H7 (cell line): ENCODE measurements at places on chromosomes 12 and 14.

DNA sequence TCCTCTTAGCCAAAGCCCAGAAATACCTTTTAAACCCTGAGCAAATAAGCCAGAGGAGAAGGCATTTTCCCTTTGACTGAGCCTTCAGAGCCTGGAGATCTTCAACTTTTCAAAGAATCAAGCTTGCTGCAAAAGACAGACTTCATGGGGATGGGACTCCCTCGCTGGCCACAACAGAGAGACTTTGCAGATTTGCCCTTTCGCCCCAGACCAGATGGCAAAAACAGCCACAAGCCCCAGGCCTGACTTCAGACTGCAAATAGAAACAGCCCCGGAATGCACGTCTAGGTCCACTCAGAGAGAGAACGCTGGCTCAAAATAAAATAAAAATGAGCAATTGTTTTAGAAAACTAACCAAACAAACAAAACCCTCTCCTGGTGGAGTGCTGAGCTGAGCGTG is 114.6 kb upstream of the MED13L start:
- DNase-seq, result no peak

- DNase-seq, result no peak
Observed at GRCh38 chr12:26918321-26919215, 19.2 kb downstream of the INTS13 start.

DNA sequence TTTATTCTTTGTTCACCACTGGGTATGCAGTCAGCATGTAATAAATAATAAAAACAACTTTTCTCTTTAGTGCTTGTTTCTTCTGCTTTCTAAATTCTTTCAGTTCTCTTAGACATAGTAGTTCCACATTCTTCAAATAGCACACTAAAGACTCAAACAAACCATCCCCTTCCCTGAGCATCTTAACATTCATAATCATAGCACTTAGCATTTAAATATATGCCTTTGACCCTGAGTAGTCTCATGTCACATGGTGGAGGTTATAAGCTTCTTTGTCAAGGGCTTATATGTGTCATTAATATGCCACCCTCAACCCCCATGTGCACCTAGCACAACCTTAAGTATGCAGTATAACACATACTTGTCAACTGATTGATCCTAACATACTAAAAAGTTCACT is 212.7 kb downstream of the PHLDA1 start:
- no peak for DNase-seq

DNA sequence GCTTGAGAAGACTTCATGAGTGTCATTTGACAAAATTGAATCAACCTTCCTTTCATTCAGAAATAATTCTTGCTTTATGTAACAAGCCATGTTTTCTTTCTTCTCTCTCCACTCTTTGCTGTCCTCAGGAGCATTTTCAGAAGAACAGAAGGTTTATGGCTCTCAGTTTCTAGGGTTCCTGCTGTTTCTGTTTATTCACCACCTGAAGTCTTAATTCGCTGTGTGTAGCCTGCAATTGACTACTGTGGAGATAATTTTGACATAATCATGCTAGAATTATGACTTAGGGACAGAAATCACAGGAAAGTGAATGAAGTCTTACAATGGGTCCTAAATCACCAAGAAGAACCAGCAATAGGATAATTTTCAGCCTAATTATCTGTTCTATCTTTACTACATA is 7.2 kb upstream of the PLEKHG7 start:
- DNase-seq, result no peak

- DNase-seq, result no peak
Observed at GRCh38 chr12:86331012-86331411, 74.8 kb upstream of the MGAT4C start.

DNA sequence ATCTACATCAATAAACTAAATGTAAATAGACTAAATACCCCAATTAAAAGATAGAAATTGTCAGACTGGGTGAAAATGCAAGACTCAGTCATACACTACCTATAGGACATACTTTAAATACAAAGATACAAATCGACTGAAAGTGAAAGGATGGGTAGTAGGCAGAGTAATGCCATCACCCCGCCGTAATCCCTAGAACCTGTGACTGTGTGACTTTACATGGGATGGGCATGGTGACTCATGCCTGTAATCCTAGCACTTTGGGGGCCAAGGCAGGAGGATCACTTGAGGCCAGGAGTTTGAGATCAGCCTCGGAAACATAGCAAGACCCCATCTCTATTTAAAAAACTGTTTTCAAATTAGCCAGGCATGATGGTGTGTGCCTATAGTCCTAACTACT is 2.6 kb upstream of the EVL start:
- no peak for DNase-seq

DNA sequence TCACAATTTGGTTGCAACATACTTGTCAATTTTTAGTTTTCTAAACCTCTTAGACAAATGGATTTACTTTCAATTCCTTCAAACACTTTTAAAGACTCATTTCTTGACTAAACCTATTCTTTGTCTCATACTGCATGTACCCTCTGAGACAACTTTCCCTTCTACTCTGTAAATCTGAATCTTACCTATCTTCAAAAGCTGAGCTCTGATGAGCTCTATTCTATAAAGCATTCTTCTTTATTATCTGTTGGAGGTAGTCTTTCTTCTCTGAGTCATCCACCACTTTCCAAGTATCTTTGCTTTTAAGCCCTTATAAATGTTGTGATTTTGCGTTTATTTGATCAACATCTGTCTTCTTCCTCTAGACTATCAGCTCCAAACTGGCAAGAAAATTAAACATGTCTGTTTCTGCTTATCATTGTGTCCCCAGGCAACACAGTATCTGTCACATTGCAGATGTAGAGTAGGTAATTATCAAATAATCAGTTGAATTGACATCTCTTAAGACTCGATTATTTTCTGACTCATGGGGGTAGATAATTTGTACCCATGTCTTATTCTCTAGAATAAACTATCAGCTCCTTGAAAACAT is 265.6 kb upstream of the FAR2 start:
- no peak for DNase-seq

DNA sequence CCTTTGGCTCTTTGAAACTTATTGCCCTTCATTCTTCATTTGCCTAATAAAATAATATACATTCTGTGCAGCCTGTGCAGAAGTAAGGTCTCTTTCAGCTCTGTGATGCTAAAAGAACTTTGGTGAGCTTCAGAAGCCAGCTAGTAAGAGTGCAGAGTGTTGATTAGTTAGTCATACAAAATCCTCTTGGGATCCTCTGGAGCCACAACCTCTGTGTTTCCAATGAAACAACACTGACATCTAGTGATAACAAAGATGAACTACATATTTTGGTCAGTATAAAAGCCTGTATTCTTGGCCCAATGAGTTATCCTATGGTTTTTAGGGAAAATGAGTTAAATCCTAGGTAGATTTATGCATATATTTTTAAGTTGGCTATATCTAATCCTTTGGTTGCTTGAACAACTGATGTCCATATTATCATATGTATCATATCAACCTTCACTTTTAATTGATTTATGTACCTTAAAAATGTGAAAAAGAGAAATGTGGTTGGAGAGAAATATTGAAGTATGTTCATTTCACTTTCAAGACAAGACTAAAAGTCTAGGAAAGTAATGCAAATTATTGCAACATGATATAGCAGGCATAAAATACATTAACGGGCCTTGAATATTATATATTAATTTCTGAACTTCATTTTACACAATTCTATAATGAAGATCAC is 158.4 kb downstream of the KLHL28 start:
- DNase-seq, result peak; percentile 49

GRCh38 chr12:102885043-102885932 is 31.8 kb downstream of the PAH start:
- no peak for DNase-seq

- no peak for DNase-seq
Observed at GRCh38 chr12:110135806-110136205, 11.6 kb downstream of the IFT81 start.

- peak; percentile 79 for DNase-seq
Observed at GRCh38 chr14:90560991-90561390, 164.2 kb downstream of the CALM1 start.

GRCh38 chr14:101562659-101563351 is 1.5 kb downstream of the DIO3 start:
- DNase-seq, result no peak

- no peak for DNase-seq
Observed at GRCh38 chr12:19434538-19434937, 4.8 kb upstream of the AEBP2 start.

DNA sequence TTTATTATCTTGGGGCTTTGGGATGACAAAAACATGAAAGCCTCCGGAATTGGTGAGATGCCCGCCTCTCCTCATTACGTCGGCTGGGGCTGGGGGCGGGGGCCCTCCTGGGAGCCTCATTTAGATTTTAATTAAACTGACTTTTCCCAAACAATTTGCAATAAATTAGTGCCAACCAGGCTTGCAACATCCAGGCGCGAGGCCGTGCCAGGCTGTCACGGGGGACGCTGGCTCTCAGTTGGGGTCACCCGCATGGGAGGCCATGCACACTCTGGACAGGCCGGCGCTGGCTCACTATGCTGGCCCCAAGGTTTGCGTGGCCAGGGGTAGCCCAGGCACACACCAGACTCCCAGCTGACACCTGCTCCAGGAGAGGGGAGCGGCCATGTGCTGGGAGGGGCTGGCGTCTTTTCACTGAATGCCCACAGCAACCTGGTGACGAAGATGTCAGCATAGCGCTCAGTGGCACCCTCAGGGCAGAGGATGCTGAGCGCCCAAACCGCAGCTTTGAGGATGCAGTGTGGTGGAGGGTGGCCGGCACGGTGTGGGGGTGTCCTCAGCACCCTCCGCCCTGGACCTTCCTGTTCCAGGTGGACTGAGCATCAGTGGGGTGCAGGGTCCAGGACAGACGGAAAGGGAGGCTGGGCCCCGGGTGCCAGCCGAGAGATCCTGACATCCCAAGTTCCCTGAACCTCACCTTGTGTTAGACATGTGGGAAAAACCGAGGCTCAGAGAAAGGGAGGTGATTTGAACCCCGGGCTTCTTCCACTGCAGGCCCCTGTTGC is 190.8 kb upstream of the C14orf180 start:
- no peak for DNase-seq

DNA sequence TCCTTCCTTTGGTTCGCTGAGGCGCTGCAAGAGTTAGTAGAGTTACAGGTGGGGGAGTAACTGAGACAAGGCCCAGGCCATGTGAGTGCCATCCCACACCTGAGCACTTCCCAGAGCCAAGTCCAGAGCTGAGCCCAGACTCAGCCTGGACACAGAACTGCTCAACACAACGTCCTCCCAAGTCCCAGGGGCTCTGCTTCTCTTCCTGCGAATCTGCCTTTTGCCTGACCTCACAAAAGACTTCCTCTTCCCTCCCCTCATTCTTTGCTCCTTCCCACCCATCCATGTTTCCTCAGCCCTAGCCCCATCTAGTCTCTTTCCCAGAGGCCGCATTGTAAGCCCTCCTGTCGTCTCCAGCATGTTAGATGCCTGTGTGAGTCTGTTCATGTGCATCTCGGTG is 16.6 kb upstream of the MCRS1 start:
- no peak for DNase-seq

- DNase-seq, result no peak
Observed at GRCh38 chr12:5507401-5507935, 75.6 kb downstream of the NTF3 start.

- DNase-seq, result peak; percentile 84
Observed at GRCh38 chr14:104148433-104149277, 10.3 kb downstream of the KIF26A start.

DNA sequence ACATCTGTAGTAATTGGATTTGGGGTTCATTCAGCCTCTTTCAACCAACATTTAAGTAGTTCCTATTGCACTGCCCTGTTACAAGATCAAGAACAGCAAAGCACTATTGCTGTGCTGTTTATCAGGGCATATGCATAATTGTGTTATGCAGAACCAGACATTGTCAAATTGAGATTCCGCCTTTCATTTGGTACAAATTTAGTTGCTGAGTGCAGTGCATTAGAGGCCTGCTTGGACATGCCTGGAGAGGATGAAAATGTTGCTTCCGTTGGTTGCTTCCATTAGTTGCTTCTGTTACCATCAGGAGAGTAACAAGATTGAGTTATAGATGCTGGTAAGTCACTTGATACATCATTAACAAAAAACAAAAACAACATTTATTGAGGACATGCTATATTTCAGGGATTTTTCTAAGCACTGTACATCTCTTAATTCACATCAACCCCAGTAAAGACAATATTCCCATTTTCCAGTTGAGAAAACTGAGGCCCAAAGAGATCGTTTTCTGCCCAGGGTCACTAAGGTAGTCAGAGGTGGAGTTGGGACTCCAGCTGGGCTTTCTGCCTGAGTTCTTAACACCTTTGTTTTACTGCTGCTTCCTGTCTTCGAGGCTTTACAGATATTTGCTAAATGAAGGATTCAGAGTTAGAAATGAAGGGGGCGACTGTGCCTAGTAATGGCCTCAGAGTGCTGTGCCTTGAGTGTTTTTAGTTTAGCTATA is 79.3 kb downstream of the PPP2R5C start:
- DNase-seq, result no peak

DNA sequence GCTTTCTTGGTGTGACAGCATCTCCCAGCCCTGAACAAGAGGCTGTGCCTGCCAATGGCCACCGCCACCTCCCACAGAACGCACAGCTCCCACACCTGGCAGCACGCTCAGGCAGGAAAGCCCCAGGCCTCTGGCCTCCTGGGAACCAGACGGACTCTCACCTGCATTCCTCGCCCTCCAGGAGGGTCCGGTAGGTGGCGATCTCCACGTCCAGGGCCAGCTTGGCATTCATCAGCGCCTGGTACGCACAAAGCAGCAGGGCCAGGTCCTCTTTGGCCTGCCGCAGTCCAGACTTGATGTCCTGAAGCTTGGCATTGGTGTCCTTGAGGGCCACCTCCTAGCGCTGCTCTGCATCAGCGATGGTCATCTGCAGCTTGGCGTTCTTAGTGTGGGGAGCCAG is 12.1 kb upstream of the KRT77 start:
- DNase-seq, result peak; percentile 83

GRCh38 chr12:56158926-56159461 is 835 bp downstream of the MYL6 start:
- DNase-seq, result peak; percentile 76

GRCh38 chr12:25382311-25383106 is 131.8 kb upstream of the KRAS start:
- DNase-seq, result no peak

GRCh38 chr12:3145546-3146310 is 68.5 kb downstream of the TSPAN9 start:
- DNase-seq, result no peak

- DNase-seq, result no peak
Observed at GRCh38 chr12:132321321-132322118, 7.9 kb downstream of the GALNT9 start.

DNA sequence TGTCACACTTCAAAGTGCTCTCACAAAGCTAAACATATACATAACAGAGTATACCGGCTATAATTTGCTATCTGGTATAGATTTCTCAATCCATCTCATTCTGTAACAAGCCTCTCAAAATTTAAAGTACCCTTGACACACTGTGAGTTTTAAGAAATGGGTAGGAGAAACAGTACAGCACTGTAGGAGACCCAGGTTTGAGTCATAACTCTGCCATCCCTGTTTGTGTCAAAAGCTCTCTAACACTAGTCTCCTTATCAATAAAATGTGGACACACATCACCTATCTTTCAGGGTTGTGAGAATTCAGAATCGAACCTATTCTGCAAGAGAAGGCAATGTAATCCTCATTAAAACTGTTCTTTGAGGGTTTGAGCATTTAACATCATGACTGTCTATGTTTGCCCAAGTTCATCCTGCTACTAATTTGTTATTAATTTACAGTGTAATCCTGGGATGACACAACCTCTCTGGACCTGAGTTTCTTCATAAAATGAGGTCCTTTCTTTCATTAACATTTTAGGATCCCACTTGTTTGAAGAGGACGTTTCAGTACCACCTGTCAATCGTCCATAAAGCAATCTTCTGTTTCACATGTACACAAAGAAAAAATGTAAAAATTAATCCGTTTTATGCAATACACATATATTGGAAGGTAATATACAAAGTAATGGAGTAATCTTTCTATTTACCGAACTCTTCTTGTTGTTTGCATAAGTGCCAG is 12.1 kb downstream of the SPTSSA start:
- no peak for DNase-seq

GRCh38 chr12:112768278-112768677 is 23.3 kb upstream of the RPH3A start:
- DNase-seq, result no peak
